ENCODE measurements at places on chromosomes 11 and 22.

- DNase-seq: no peak
Measured at GRCh38 chr11:19351426-19351825, 110.7 kb upstream of the E2F8 start.

GRCh38 chr11:78910322-78910721 is 335.7 kb upstream of the NARS2 start:
- DNase-seq: no peak

DNA sequence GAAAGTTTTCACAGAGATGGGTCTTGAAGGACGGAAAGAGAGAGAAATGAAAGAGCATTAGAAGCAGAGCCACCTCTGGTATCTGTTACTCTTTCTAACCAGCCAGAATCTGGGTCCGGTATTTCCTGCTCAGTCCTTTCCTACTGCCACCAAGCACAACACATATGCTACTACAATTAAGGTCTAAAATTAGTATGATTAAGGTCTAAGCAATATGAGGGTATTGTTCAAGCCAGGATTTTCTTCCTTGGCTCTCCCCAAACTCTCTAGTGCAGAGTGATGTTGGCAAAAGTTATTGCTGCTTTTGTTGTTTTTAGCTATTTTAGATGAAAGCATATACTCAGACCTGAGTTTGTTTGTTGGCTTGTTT is 59.2 kb upstream of the EED start:
- DNase-seq: no peak

DNA sequence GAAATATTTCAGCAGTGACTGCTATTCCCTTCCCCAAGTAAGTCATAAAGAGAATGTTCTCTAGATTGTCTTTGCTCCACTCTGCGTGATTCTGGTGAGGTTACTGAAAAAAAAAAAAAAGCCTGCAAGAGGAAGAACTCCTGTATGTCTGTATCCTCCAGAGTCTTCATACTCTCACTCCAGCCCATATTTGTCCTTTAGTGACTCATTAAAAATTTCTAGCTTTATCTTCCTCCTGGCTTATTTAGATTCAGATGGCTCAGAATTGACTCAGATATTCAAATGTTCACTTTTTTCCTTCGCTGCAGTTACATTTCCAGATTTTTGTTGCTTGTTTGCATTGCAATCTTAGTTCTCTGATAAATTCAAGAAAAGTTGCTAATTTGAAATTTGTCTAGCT is 76.3 kb upstream of the CNTN5 start:
- DNase-seq: no peak

DNA sequence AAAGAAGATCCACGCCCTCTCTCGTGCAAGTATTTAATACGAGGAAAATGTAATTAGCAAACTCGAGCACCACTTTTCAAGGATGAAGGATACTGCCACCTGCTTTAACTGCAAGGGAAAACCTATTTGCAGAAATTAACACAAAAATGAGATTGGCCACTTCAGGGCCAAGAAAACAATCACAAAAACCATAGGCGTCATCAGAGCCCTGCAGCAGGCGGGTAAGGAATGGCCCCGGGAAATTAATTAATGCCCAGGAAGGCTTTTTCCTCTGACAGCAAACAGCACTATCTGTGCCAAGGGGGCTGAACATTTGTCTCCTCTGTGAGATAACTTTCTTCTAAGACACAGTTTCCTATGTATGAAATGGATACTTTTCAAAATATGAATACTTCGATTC is 255.7 kb downstream of the CTTN start:
- no peak for DNase-seq

GRCh38 chr22:50189184-50189848 is 3.6 kb downstream of the TRABD start:
- no peak for DNase-seq

- no peak for DNase-seq
Measured at GRCh38 chr11:103491777-103492176, 382.6 kb downstream of the DYNC2H1 start.

- no peak for DNase-seq
Measured at GRCh38 chr11:115214644-115215234, 289.5 kb downstream of the CADM1 start.

GRCh38 chr22:36279219-36279666 is 26.3 kb downstream of the APOL1 start:
- DNase-seq: no peak

DNA sequence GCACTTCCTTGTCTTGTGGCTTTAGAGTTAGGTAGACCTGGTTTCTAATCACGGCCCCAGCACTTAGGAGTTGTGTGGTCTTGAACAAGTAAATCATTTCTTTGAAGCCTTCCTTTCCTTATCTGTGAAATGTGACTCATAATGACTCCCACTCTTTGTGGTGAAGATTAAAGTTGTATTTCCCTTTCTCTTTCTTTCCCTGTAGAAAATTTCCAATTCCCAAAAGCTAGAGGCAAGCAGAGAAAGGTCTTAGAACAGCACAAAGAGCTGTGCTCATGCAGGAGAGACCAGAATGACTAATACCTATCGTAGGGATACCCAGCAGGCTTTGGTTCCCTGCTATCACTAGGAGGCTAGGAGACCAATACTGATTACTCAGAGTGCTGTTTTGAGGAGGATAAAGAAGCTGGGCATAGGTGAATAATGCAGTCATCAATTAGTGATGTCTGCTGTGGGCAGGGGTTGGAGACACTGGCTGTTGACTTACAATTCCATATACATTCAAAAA is 270.7 kb upstream of the SYN3 start:
- no peak for DNase-seq

DNA sequence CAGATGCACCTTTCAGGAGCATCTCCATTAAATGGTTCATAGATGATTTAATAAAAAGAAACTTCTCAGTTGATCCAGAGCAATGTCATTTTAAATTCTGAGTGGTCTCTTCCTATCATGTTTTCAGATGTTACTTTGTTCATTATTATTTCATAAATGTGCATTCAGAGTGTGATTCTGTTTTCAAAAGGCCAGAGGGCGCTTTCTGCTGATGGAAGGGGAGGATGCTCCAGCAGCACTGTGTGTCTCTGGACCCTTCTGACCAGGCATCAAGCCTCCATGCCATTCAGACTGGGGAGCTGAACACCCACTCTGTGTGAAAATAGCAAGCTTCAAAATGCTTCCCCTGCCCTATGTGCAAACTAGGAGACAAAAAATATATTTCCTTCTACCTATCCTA is 23.9 kb upstream of the CRTAM start:
- DNase-seq: no peak

DNA sequence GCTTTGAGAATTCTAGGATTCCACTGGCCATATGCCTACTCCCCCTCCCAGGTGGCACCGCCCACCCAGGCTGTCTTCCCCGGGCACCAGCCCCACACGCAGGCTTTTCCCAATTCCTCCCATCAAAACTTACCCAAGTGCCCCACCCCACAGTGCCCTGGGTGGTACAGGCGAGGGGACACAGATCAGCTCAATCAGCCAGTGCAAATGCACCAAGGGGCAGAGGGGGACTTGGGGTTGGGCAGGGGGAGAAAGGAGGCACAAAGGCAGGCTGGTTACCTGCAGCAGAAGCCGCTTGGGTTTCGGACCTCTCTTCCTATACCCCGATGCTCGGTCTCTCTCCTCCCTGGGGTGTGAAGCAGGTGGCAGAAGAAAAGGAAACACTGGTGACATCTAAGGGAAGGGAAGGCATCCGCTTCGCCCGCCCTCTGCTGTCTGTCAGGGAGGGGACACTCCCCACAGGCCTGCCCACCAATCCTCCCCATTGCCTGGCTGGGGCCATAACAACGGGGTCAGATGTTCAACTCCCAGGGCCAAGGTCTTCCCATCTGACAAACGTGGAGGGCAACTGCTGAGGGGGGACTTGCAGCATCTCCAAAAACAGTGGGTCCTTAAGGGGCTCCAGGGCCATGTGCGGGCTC is 14.0 kb downstream of the CBX7 start:
- DNase-seq: no peak

GRCh38 chr11:1706634-1707400 is 9.8 kb downstream of the KRTAP5-6 start:
- DNase-seq: no peak

GRCh38 chr11:80872116-80872728 is 1431.4 kb upstream of the TENM4 start:
- DNase-seq: no peak

DNA sequence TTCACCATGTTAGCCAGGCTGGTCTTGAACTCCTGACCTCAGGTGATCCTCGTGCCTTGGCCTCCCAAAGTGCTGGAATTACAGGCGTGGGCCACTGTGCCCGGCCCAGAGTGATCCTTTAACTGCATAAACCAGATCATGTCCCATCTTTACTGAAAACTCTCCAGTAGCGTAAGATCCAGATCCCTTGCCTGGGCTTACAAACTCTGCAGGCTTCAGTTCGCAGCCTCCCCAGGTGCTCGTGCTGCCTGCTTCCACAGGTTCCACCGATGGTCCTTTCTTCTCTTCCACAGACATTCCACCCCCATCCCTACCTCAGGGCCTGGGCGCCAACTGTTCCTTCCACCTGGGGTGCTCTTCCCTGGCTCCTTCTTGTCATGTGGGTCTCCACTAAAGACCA is 88.8 kb upstream of the SHANK2 start:
- no peak for DNase-seq

DNA sequence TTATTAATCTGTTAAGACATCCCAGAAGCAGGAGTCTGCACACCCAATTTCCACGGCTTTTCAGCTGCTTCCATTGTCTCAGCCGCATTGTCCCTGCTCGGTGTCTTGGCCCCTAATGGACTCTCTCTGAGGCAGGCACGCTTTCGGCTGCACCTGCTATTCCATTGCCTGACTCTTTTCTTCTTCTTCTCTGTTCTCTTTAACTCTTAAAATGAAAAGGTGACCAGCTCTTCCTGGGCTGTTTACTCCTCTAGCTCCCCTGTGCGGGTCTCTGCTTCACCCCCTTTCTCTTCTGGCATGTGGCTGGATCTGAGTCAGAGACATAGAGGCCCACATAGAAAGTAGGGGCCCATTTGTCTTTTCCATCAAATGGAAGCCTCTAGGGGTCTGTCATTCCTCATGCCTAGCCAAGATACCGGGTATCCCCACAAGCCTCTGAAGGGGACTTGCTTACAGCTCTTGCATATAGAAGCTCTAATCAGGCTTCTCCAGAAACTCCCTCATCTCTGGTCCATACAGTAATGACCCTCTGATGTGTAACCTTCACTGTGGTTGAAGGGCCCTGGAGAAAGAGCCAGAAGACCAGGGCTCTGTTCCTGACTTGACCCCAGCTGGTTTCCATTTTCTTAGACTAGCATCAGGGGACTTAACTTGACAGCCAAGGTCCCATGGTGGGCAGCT is 243.9 kb downstream of the ST3GAL4 start:
- no peak for DNase-seq

- no peak for DNase-seq
Measured at GRCh38 chr11:128343870-128344269, 243.5 kb downstream of the ETS1 start.

DNA sequence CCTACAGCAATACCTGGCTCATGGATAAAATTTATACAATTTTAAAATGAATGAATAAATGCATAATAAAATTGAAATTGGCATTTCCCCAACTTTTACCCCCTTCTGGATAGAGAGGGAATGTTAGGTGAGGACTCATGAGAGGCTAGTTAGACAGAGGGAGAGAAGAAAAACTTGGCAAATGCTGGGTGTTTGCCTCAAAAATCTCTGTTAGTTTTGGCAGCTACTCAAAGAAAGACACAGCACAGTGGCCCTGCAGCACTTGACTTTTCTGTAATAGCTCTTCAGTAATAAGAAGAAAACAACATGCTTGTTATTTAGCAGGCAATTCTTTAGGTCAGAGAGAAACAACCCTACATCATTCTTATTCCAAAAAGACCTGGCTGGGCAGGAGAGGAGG is 20.7 kb upstream of the IZUMO1R start:
- DNase-seq: no peak

- DNase-seq: no peak
Measured at GRCh38 chr11:73530109-73530508, 67.8 kb downstream of the FAM168A start.

DNA sequence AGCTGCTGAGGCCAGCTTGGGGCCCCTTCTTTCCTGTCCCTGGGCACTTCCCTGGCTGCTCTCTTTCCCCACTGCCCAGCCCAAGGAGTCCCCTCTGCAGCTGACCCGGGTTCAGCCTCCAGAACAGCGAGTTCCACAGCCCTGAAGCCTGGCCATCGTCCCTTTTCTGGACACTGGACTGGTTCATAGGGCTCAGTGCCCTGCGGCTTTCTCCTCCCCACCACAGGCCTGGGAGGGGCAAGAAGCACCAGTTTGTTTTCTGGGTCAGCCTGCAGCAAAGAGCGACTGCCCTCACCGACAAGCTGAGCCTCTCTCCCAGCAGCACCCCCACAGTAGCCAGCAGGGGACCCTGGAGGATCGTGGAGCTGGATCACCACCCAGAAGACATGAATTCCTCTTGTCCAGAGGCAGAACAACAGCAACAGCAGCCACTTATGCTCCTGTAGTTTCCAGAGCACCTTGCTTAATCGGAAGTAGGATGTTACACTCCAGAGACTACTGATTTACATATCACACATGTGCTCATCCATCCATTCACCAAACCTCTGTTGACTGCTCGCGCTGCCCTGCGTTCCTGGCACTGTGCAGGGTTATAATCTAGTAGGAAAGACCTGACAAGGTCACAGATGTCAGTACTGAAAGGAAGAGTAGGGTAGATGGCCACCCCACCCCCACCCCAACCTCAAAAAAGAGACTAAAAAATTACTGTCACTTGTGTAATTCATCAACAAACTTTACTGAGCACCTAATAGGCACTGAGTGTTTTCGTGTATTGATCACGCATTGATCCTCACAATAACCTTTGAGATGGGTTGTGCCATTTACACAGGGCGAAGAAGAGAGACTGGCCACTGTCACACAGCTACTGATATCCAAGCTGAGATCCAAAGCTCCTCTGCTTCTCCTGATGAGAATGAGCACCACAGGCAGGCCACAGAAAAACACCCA is 13.0 kb upstream of the CXCR5 start:
- DNase-seq: no peak

DNA sequence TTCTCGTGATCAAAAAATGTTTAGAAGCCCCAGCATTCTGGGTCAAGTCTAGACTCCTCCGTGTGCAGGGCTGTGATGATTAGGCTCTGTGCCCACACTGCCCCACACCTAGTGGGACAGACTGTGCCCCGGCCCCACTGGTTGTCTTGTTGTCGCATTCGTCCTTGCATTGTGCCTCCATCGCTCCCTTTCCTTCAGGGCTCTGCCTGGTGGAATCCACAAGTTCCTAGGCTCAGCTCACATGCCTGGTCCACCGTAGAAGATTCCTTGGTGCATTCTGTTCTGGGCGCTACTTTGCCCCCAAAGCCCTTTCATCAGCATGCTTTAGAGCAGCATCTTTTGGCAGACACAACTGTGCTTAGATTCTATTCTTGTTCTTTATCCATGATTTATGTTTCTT is 23.5 kb upstream of the THY1 start:
- DNase-seq: no peak

DNA sequence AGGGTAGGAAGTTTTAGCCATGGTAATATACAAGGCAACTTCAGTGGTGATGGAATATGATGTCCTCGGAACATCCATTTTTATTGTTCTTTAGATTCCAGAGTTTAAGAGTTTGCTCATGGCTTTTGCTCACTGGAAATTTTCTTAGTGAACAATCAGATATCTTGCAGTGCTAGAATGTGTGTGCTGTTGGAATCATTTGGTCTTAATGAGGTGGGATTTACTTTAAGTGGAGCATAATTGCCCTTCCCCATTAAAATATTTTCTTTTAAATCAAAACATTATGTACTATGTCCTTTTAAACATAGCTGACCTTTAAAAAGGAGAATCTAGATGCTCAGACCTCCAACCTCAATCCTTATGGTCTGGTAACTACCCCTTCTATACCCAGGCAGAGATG is 77.3 kb upstream of the LDLRAD3 start:
- DNase-seq: no peak
